ENCODE measurements at places on chromosomes 6 and 20.

- no peak for DNase-seq
Observed at GRCh38 chr20:62134735-62135231, 8.4 kb downstream of the PSMA7 start.

- DNase-seq: no peak
Observed at GRCh38 chr20:1876975-1877608, 18.1 kb upstream of the SIRPA start.

DNA sequence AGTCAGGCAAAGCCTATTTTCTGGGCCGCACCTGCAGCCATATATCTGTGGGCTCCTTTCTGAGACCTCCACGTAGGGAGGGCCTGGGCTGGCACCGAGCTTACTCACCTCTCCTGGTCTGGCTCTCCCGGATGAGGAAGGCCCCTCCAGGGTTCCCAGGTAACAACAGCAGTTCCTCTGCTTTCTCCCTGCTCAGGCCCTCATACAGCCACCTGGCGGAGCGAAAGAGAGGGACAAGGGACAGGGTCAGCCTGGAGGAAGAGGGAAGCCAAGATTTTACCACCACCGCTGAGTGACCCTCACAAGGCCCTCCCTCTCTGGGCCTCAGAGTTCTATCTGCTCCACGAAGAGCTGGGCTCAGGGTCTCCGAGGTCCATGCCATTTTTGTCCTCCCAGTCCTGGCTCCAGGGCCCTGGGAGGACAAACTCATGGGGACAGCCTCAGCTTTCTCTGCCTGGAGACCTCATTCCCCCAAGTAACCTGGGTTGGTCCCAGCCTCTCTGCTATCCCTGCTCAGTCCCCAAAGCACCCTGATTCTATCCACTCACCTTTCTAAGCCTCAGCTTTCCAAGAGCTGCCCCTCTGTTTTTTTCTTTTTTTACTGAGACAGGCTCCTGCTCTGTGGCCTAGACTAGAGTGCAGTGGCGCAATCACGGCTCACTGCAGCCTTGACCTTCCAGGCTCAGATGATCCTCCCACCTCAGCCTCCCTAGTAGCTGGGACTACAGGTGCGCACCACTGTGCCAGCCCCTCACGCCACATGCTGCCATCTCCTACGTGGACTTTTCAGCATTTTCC is 13.3 kb downstream of the SLA2 start:
- no peak for DNase-seq

DNA sequence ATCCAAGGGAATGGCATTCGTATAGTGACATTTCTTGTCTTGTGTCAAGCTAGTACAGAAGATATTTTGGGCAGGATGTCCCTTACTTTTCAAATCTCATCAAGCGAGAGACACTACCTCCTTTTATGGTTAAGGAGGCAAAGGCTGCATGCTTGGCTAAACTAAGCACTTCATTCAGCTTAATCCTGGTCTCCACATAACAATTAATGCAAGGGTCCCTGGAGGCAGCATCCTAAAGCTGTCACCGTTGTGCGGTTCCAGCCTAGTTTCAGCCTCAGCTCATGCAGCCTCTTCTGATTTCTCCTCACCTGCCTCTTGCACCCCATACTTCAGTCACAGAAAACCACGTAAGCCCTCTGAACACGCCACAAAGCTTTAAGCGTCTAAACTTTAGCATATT is 67.1 kb upstream of the SLC22A23 start:
- no peak for DNase-seq

GRCh38 chr6:13177664-13178063 is 150.7 kb downstream of the TBC1D7 start:
- no peak for DNase-seq

- DNase-seq: no peak
Observed at GRCh38 chr6:134041093-134041492, 11.3 kb downstream of the SLC2A12 start.

DNA sequence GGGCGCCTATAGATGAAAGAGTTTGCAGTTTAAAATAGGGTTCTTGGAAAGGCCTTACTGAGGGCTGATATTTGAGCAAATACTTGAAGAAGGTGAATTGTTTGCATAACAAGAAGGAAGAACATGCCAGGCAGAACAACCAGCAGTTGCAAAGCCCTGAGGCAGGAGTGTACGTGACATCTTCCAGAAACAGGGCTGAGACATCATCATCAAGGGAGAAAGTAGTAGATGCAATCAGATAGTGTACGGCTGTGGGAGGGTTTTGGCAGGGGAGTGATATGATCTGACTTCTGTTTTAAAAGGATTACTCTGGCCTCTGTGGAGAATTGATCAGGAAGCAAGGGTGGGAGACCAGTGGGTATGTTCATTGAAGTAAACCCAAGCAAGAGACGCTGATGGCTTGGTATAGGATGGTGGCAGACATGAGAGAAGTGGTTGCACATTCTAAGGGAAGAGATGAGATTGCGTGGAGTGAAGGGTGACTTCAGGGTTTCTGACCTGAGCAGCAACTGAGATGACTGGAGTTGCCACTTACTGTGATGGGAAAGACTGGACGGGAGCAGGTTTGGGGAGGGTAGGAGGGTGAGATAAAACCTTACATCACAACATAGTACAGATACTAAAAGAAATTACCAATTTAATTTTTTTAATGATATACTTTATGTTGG is 28.8 kb downstream of the RIOK1 start:
- no peak for DNase-seq

Data from NCI-H1694 (cell line).